Right ventricle myocardium superior (tissue), 1 donor: ENCODE measurements at places on chromosomes 13 and 19.

- no peak for DNase-seq
Measured at GRCh38 chr19:18771328-18772242, 19.5 kb downstream of the COMP start.

DNA sequence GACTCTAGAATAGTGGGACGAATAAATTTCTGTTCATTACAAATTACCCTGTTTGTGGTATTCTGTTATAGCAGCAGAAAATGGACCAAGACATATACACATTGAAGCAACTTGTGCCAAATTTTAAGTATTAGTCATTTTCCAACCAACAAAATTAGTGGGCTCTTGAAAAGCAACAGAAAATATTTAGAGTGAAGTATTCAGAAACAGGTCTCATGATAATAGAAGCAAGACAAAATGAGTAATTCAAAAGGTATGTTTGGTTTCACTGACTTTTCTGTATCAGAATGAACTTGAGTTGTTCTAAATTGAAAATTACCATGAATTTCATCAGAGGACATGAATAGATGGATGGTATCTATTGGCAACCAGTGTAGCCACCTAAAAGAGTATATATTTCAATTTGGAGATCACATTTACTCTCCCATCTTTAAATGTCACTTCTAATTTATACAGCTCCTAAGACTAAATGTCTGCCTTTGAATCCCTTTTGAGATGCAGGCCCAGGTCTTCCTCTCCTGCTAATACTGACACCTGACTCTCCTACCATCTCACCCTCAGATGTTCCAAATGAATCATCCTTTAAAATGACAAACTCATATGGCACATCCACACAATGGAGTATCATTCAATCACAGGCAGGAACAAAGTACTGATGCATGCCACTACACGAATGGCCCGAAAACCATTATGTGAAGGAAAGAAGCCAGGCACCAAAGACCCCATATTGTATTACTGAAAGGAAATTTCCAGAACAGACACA, 40.7 kb upstream of the DOCK9 start:
- DNase-seq = no peak

DNA sequence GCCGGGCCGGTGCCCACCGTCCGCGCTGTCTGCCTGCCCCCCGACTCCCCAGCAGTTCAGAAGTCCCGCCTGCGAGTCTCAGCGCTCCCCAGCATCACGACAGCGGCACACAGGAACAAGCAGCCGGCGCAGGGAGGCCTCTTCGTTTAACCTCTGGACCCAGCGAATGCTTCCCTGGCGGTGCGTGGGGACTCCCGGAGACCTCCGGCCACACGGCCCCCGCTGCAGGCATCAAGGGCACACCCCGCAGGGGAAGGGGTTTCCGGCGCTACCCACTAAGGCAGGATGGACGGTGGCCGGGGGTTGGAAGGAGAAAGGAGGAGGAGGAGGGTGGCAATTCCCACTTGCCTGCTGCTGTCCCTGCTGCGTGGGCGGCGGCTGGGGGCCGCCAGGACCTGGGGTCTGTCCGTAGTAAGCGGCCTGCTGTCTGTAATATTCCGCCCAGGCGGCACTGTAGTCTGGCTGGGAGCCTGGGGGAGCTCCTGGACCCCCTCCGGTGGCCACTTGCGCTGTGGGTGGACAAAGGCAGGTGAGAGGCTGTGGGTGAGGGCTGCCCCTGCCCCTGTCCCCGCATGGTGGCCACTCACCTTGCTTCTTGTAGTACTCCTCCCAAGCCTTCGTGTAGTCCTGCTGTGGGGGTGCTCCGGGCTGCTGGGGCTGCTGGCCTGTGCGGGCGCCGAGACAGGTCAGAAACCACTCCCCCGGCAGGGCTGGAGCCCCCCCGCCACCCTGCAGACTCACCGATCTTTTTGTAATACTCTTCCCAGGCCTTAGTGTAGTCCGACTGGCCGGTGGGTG, 9.6 kb downstream of the KHSRP start:
- no peak for DNase-seq

DNA sequence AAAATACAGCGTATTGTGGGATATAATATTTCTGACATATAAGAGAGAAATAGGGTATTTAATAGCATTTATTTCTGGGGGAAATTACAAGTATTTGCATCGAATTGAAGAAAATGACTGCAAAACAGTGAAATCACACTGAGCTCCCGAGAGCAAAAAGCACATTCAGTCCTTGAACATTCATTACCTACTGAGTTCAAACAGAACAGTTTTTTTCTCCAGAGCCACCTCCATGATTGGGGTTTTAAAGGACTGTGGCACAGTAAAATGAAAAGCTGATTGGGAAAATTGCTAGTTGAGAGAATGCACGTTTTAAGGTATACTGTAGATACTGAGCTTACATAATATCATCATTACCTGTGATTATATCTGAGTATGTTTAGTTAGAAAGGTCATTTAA, 58.0 kb upstream of the TRPC4 start:
- no peak for DNase-seq

DNA sequence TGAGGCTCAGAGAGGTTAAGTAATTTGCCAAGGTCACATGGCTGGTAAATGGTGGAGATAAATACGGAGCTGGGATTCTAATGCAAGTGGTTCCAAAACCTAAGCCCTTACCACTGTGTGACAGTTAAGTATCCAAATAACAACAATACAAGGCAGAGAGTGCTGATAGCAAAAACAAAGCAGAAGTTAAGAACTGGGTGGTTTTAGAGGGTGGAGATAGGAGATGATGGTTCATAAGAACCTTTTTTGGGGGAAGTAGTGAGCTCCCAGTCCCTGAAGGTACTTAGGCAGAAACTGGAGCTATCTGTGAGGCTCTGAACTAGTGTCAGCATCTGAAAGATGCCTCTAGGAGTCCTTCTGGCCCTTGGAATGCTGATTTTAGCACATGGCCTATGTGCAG, 56.2 kb upstream of the UBE2L5 start:
- no peak for DNase-seq

GRCh38 chr13:75202981-75203380, 279.0 kb downstream of the TBC1D4 start:
- no peak for DNase-seq

DNA sequence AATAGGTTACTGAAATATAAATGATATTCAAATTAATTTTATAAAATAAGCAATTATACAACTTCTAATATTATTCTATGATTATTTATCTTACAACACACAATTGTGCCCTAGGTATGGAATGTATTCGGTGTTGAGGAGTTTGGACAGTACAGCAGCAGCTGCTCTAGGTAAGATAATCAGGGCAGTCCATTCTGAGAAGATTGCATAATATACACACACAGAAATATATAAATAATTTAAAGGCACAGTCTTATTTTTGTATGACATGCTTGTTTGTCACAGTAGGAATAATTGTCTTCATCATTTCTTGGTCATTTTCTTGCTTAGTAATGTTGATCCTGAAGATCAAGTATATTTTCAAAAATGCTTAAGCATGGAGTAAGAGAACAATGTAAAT, 849.4 kb upstream of the MIR17HG start:
- no peak for DNase-seq

- DNase-seq = no peak
Measured at GRCh38 chr13:37984357-37984756, 114.8 kb upstream of the TRPC4 start.

- no peak for DNase-seq
Measured at GRCh38 chr13:48246102-48246501, 13.1 kb downstream of the ITM2B start.

DNA sequence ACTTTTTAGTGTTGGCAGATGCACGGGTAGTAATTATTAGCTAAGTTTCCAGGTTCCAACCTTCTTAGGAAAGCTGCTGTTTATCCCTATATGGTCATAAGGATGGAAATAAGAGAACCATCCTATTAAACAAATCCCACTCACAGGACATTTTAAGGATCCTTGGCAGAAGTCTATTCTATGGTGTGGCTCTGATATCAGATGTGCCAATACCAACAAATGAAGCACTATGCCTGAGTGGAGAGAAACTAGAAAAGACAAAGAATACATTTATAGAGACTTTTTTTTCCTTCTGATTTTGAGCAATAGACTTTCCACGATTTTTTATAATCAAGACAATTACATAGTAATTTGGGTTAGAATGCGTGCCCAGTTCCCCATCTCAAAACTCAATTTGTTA, 12.6 kb downstream of the PCDH17 start:
- no peak for DNase-seq

GRCh38 chr13:97621631-97622030, 187.7 kb downstream of the RAP2A start:
- no peak for DNase-seq

DNA sequence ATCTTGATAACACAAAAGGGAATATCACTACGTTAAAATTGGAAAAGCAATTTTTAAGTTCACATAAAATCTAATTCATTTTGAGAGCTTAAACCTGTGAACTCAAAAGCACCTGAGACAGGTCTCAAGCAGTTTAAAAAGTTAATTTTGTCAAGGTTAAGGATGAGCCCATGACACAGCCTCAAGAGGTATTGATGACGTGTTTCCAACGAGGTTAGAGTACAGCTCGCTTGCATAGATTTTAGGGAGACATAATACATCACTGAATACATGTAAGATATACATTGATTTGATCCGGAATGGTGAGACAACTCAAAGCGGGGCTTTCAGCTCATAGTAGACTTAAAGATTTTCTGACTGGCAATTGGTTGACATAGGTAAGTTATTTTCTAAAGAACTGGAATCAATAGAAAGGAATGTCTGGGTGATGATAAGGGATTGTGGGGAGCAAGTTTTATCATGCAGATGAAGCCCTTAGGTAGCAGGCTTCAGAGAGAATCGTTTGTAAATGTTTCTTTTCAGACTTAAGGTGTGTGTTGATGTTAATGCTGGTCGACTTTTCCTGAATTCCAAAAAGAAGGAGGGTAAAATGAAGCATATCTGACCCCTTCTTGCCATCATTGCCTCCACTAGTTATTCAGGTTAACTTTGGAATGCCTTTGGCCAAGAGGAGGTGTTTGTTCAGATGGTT, 2890.6 kb downstream of the PCDH9 start:
- no peak for DNase-seq

GRCh38 chr13:44449999-44450821, 76.6 kb downstream of the SERP2 start:
- no peak for DNase-seq

GRCh38 chr19:7869910-7870511, 4.2 kb downstream of the PRR36 start:
- no peak for DNase-seq

DNA sequence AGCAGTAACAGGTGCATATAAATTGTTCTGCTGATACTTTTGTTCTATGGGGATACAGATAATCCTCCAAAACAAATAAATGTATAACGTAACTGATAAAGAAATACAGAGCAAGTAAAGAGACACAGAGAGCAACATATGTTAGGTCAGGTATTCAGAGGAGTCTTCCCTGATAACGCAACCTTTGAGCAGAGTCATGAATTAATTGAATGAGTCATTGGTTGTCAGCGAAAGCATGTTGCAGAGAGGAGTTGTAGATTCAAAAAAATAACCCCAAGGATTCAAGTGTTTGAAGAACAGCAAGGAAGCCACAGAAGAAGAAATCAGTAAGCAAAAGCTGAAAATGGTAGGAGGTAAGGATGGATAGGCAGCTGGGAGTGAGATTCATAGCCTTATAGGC, 245.2 kb downstream of the TBC1D4 start:
- no peak for DNase-seq

DNA sequence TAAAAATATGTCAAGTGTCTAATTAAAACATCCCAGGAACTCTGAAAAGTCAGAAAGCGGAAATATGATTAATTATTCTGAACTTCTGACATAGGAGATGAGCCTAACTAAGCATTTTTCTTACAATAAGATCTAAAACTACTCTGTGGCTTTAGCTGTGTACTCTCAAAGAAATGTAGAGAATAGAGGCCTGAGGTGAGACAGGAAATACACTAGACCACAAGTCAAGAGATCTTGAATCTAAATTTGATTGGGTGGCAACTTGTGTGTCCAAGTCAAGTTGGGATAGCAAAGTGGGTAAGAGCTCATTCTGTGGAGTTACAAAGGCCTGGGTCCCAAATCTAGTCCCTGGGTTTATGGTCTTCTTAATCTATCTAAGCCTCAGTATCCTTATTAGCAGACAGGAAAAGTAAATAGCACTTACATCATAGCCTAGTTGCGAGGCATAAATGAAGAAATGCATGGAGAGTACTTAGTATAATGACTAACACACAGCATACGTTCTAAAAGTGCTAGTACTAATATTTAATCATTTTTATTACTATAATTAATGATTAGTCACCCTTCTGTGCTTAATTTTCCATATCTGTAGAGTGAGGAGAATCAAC, 9.4 kb upstream of the LRRC63 start:
- DNase-seq = no peak

- no peak for DNase-seq
Measured at GRCh38 chr19:6707658-6708018, 12.8 kb downstream of the C3 start.

DNA sequence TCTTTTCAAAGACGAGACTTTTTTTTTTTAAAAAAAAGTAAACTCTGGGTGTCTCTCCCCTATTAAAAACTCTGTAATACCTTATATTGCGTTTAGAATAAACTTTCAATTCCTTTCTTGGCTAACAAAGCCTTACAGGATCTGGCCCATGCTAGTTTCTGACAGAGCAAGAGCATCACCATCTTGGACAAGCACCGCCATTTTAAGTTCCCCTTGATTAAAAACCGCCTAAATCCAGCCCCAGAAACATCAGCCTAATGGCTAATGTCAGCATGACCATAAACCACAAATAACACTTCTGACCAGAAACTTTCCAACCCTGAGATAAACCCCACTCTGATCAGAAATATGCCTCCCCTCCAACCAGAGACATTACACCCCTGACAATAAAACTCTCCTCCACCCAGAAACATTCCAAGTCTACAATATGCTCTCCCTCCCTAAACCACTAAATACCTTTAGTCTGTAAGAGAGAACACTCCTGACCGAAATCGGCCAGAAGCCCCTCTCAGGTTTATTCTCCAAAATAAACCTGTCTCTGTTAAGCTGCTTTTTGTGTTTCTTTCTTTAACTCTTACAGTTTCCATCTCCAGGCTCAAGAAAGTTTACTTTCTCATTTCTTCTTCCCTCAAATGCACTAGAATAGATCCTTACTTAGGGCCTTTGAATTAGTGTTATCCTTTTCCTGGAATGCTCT, 1.6 kb upstream of the AKAP11 start:
- no peak for DNase-seq

GRCh38 chr19:38250821-38251563, 5.2 kb downstream of the PPP1R14A start:
- DNase-seq = peak; percentile 83

DNA sequence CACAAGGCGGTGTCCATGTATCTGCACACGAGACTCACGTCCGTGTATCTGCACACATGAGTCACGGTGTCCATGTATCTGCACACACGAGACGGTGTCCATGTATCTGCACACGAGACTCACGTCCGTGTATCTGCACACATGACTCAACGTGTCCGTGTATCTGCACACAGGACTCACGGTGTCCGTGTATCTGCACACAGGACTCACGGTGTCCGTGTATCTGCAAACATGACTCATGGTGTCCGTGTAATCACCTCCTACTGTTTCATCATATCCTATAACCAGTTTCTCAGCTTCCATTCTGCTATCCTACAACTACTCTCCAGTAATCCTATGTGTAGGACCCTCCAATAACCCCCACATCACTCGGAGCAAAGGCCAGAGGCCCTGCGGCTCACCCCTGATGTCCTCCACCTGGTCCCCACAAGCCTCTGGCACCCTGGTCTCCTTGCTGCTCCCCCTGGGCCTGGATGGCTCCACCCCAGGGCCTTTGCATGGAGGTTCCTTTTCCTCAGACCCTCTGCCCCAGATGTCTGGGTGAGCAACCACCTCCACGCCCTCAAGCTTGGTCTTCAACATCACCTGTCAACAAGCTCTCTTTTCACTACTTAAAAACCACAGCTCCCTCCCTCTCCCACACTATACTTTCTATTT, 2.5 kb upstream of the TMEM255B start:
- DNase-seq = no peak

- DNase-seq = no peak
Measured at GRCh38 chr13:58056426-58056825, 424.9 kb downstream of the PCDH17 start.
